Panc1 (cell line): ENCODE measurements at places on chromosomes 16 and 17. TPM values are rescaled to one million over a fixed set of nuclear protein-coding genes. Genes with fewer than 3 reads are reported as not detected.

GPS1 gene
- 175 TPM for total RNA-seq

DVL2 gene
- 84.2 TPM for total RNA-seq

AATK gene
- 3.7 TPM for total RNA-seq

DPEP3 gene
- total RNA-seq: not detected

SLC16A6 gene
- 0.26 TPM for total RNA-seq

KRT32 gene
- total RNA-seq: 0.72 TPM

CHD3 gene
- 84.6 TPM for total RNA-seq

IGSF6 gene
- 0.23 TPM for total RNA-seq

DNA sequence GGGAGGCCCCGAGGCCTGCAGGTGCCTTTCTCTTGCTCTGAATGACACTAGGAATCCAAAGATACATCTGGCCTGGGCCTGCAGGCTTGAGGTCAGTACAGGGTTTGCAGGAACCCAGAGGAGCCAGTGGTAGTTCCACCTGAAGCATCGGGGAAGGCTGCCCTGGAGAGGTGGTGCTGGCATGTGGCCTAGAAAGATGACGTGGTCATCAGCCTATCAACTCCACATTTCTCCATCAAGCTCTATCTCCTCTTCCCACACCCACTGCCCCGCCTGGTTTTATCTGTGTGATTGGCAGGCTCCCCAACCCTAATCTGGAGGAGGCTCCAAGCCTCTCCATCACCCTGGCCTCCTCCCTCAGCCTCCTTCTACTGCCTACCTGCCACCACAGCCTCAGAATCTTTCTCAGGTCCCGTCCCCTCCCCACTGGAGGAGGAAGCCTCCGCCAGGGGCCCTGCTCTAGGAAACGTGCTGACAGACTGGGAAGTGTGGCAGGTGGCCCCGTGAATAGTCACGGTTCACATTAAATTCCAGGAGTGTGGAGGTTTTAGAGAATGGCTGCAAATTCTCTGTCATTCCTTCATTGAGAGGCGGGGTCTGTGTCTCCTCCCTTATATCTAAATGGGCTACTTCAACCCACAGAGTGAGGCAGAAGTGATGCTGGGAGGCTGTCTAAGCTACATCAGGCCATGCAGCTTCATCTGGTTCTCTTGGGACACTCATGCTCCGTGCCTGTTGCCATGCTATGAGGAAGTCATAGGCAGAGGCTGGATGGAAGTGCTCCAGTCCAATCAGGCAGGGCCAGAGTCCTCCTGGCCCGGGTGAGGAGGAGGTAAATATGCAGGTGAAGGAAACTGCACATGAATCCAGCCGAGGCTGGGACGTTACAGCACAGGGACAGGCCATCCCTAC, 11.4 kb upstream of the MAP2K3 start:
- no peak overlapping the region for H3K4me3 ChIP-seq
- no peaks in the 10 kb centered on the region for H3K36me3 ChIP-seq
- DNase-seq: no peak
- H3K4me1 ChIP-seq: no peaks in the 10 kb centered on the region; the same call in 1 of the 2 replicates
- H3K27ac ChIP-seq: no peak overlapping the region

GRCh38 chr17:43907425-43907981, at the start of gene MPP2:
MPP2 (minus strand) TSS chr17:43907536; CDS start chr17:43904460, 3,076 bp downstream.
- no peaks in the 10 kb centered on the region; the same call in 1 of the 2 replicates for H3K36me3 ChIP-seq
- no peak within 1 kb of the TSS for H3K27ac ChIP-seq
- no peak for DNase-seq
- H3K4me1 ChIP-seq: peaks cover 8% of the 10 kb centered on the region
- peaks cover 3% of the 10 kb centered on the region; the same call in 1 of the 2 replicates for H3K27me3 ChIP-seq

DNA sequence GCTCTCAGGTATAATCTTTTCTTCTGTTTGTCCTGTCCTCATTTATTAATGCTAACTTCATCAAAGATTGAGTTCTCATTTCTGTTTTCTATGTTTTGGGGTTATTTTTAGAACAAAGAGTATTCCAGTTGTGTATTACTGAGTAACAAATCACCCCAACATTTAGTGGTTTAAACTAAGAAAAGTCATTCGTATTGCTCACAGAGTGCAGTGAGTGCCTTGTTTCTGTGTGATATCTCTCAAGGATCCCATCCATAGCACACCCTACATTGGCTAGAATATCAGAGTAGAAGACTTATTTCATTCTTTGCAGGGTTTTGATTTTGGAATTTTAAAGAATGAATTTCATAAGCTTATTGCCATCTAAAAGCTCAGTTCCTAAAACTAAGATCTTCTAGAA, 72.1 kb downstream of the VMP1 start:
- peak overlapping the region; percentile 100 for H3K27ac ChIP-seq
- H3K4me1 ChIP-seq: peaks cover 47% of the 10 kb centered on the region
- H3K27me3 ChIP-seq: no peaks in the 10 kb centered on the region
- H3K36me3 ChIP-seq: peaks cover 24% of the 10 kb centered on the region
- no peak overlapping the region for H3K4me3 ChIP-seq

DNA sequence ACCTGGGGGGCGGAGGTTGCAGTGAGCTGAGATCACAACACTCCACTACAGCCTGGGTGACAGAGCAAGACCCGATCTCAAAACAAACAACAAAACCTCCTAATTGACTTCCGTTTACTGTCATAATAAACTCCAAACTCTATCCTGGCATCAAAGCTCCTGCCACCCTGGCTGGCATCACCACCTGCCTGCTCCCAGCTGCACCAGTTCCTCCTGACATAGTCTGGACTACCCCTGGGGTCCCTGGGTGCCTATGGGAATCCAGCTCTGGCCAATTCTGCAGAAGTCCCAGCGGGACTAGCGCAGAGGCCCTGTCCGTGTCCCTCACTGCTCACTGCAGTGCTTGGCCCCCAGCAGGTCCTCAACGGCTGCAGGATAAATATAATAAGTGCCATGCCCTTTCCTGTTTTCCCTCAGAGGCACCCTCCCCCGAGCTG, 723 bp downstream of the NTHL1 start:
- peak overlapping the region; percentile 77 for H3K4me3 ChIP-seq
- peak overlapping the region; percentile 72 for H3K27ac ChIP-seq
- peaks cover 21% of the 10 kb centered on the region for H3K4me1 ChIP-seq
- no peaks in the 10 kb centered on the region for H3K27me3 ChIP-seq
- no peak for DNase-seq

DNA sequence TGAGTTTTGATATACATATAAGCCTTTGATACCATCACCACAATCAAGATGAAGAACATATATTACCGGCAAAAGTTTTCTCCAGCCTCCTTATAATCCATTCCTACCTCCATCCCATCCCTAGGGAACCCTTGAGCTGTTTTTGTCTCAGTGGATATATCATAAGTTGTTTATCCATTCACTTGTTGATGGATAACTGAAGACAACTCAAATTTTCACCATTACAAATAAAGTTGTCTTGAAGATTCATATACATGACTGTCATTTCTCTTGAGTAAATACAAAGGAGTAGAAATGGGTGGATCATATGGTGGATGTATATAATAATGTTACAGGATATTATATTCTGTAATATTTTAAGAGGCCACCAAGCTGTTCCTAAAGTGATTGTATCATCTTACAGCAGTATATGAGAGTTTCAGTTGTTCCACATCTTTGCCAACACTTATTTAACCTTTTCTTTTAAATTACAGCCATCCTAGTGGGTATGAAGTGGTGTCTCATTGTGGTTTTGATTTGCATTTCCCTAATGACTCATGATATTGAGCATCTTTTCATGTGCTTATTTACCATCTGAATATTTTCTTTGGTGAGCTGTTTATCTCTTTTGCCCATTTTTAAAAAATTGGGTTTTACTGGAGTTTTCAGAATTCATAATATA, 17.4 kb downstream of the NF1 start:
- no peaks in the 10 kb centered on the region for H3K27me3 ChIP-seq
- no peak overlapping the region for H3K27ac ChIP-seq
- DNase-seq: no peak
- no peak overlapping the region for H3K4me3 ChIP-seq
- H3K36me3 ChIP-seq: no peaks in the 10 kb centered on the region; the same call in 1 of the 2 replicates

DNA sequence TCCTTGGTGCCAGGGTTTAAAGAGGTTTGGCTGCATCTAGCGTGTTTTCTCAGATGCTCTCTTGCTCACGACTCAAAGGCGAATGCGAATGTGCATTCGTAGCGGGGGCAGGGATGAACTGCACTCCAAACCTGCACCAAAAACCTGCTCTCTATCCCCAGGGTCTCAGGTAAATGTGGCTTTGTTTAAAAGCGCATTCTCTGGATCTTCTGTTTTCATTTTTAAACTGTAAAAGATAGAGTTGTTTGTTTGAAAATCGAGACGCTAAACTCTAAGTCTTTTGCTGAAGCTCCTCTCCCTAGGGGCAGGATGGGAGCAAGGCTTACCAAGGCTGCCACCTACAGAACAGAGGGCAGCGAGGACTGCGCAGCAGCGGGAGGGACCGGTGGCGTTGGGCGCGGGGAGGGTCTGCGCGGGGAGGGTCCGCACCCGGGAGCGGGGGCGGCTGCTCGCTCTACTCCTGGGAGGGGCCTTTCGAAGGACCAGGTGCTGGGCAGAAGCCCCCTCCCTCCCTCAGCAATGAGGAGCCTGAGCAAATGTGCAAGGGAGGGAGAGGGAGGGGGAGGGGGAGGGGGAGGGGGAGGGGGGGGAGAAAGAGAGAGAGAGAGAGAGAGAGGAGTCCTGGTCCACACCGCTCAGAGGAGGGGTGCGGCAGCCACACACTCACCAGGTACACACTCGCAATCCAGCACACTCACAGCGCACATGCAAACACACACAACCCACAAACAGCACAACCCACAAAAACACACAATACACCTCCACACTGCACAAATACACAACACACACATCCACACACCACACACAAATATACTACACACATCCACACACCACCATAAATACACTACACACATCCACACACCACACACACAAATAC, 142.8 kb downstream of the GRIN2A start:
- no peaks in the 10 kb centered on the region for H3K27me3 ChIP-seq
- DNase-seq: no peak
- peak overlapping the region; percentile 61 for H3K4me3 ChIP-seq
- 0 out of 2 replicates have a peak, but pooled peaks cover 5% of the 10 kb centered on the region for H3K4me1 ChIP-seq
- H3K27ac ChIP-seq: peak overlapping the region; percentile 55

- peak overlapping the region; percentile 81 for H3K4me3 ChIP-seq
- DNase-seq: no peak
- peaks cover 6% of the 10 kb centered on the region; the same call in 1 of the 2 replicates for H3K36me3 ChIP-seq
- H3K27me3 ChIP-seq: no peaks in the 10 kb centered on the region
These were observed 1.6 kb downstream of the HOXB2 start for GRCh38 chr17:48543107-48543853.

GRCh38 chr17:18964550-18964949, 12.6 kb downstream of the SLC5A10 start:
- H3K27me3 ChIP-seq: no peaks in the 10 kb centered on the region
- no peak for DNase-seq
- H3K27ac ChIP-seq: no peak overlapping the region
- H3K4me1 ChIP-seq: peaks cover 8% of the 10 kb centered on the region; the same call in 1 of the 2 replicates
- H3K36me3 ChIP-seq: no peaks in the 10 kb centered on the region

- H3K4me3 ChIP-seq: no peak overlapping the region
- no peaks in the 10 kb centered on the region for H3K27me3 ChIP-seq
- no peaks in the 10 kb centered on the region for H3K36me3 ChIP-seq
- no peaks in the 10 kb centered on the region for H3K4me1 ChIP-seq
- DNase-seq: no peak
These were observed 18.0 kb downstream of the SLC5A11 start for GRCh38 chr16:24863582-24864437.

GRCh38 chr16:79163691-79164387, 436.7 kb downstream of the MAF start:
- peak overlapping the region; percentile 16; the same call in 1 of the 2 replicates for H3K4me3 ChIP-seq
- H3K36me3 ChIP-seq: no peaks in the 10 kb centered on the region
- H3K4me1 ChIP-seq: no peaks in the 10 kb centered on the region
- no peaks in the 10 kb centered on the region for H3K27me3 ChIP-seq
- no peak overlapping the region for H3K27ac ChIP-seq

DNA sequence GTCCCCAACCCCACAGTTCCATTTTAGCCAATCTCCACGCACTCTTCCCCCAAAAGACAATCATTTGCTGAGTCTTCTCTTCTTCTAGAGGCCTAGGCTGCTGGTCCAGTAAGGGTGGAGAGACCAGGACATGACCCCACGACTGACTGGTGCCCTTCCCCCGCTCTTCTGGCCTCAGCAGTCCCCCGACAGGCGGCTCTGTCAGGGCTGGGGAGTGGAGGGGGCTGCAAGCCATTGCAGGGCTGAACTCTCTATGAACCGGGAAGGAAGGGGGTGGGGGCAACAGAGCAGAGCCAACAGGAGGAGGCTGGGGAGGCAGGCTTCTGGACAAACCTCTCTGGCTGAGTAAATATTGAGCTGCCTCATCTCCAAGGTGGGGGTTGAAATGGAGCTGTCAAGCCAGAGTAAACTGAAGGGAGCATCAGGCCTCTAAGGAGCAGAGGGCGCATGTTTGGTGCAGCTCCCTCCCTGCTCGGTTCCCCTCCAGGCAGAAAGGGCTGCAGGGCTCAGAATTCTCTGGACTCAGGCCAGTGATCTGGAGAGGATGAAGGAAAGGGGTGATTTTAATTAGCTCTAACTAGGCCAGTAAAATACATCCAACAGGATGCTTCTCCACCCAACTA, 8.7 kb downstream of the HOXB1 start:
- H3K27ac ChIP-seq: peak overlapping the region; percentile 1; the same call in 1 of the 2 replicates
- peaks cover 17% of the 10 kb centered on the region for H3K4me1 ChIP-seq

GRCh38 chr16:68343137-68343536, 32.3 kb downstream of the PRMT7 start:
- no peak for DNase-seq
- H3K4me1 ChIP-seq: no peaks in the 10 kb centered on the region
- no peak overlapping the region for H3K27ac ChIP-seq

- peaks cover 35% of the 10 kb centered on the region for H3K4me1 ChIP-seq
- H3K27ac ChIP-seq: no peak overlapping the region
- DNase-seq: no peak
- peaks cover 14% of the 10 kb centered on the region for H3K36me3 ChIP-seq
- H3K27me3 ChIP-seq: no peaks in the 10 kb centered on the region
These were observed 76.6 kb downstream of the ABCC6 start for GRCh38 chr16:16146380-16147315.

DNA sequence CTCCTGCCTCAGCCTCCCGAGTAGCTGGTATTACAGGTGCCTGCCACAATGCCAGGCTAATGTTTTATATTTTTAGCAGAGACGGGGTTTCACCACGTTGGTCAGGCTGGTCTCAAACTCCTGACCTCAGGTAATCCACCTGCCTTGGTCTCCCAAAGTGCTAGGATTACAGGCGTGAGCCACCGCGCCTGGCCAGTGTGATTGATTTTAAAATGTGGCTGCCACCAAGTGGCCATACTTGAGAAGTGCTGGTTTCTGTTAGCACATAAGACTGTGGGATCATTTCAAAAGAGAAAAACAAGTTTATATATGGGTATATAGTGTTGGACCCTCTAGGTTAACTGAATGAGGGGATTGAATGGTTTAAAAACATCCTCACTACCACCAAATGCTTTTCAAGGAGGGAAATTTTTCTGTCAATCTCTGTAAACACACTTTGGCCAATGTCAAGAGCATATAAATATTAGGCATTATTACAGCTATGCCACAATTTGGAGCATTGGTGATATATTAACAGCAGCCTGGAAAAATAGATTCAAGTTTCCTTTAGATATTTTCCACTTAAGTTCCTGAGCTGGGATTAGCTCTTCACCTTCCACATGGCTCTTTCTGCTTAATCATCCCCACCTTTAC, 13.5 kb upstream of the DHRS13 start:
- no peak overlapping the region for H3K4me3 ChIP-seq
- H3K36me3 ChIP-seq: peaks cover 47% of the 10 kb centered on the region
- DNase-seq: no peak
- no peak overlapping the region for H3K27ac ChIP-seq
- H3K27me3 ChIP-seq: no peaks in the 10 kb centered on the region

GRCh38 chr16:31714903-31715504, 158.6 kb upstream of the ZNF267 start:
- H3K36me3 ChIP-seq: no peaks in the 10 kb centered on the region; the same call in 1 of the 2 replicates
- H3K27ac ChIP-seq: no peak overlapping the region; the same call in 1 of the 2 replicates
- H3K27me3 ChIP-seq: no peaks in the 10 kb centered on the region
- peaks cover 6% of the 10 kb centered on the region for H3K4me1 ChIP-seq

- DNase-seq: no peak
- no peaks in the 10 kb centered on the region for H3K27me3 ChIP-seq
- no peaks in the 10 kb centered on the region for H3K36me3 ChIP-seq
- H3K4me1 ChIP-seq: no peaks in the 10 kb centered on the region
- no peak overlapping the region for H3K4me3 ChIP-seq
- no peak overlapping the region for H3K27ac ChIP-seq
These were observed 3.3 kb downstream of the RND2 start for GRCh38 chr17:43028221-43028861.
